ENCODE measurements at places on chromosomes 4 and X.

GRCh38 chr4:142567199-142567598, 278.9 kb downstream of the INPP4B start:
- no peak for DNase-seq

DNA sequence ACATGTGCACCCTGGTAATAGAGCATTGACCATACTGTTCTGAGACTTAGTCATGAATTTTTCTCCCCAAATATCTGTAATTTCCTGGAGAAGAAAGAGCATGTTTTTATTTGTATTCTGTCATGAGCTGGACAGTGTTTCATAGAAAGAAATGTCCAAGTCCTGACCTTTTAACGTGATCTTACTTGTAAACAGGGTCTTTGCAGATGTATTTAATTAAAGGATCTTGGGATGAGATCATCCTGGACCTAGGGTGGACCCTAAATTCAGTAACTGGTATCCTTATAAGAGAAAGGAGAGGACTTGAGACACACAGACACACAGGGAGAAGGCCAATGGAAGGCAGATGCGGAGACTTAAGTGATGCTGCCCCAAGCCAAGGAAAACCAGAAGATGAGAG, 3.6 kb downstream of the ADGRA3 start:
- no peak for DNase-seq

GRCh38 chrX:87621697-87622096, 104.1 kb downstream of the KLHL4 start:
- no peak for DNase-seq

- no peak for DNase-seq
Observed at GRCh38 chr4:53431052-53431451, 53.6 kb downstream of the FIP1L1 start.

GRCh38 chr4:68288393-68288740, 42.9 kb upstream of the TMPRSS11B start:
- DNase-seq, result no peak

- no peak for DNase-seq
Observed at GRCh38 chr4:6342530-6343293, 73.1 kb downstream of the WFS1 start.

DNA sequence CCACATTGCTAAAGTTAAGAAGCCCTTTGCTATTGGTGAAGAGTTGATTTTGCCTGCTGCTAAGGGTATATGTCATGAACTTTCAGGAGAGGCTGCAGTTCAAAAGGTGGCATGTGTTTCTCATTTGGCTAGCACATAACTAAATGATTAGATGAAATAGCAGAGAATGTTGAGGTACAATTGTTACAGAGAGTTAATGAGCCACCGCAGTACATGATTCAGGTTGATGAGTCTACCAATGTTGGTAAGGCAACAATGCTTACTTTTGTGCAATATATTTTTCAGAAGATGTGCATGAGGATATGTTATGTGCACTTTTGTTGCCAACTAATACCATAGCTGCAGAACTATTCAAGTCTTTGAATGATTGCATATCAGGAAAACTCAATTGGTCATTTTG, 21.1 kb upstream of the CXCL2 start:
- no peak for DNase-seq

GRCh38 chr4:147222906-147223305, 258.0 kb upstream of the EDNRA start:
- DNase-seq, result no peak

DNA sequence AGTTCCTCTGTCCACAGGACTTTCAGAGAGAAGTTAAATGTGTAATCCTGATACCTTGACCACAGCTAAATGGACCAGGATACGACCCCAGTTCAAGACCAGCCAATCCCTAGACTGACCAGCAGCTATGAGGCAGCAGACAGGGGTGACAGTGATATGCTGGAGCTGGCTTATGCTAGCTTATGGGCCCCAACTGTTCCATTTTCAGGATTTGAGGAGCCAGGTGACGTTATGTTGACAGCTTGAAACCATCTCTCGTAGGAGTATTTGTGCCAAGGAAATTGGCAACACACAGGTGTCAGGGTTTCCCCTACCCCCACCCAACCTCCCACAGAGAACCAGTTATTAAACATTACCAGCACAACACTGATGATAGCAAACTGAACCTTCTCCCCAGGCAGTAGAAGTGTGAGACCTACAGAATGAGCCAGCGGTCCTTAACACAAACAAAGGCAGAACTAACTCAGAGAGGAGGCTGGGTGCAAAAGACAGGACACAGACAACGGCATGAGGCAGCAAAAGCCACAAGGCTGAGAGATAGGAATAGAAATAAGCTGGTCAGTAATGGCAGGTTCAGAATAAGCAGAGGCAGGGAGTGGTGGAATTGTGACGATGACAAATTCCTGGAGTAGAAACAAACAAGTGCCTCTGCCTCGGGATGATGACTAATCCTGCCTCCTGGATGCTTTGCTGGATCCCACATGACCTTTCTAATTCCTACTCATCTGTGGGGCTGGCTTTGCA, 85.6 kb upstream of the CPEB2 start:
- peak; percentile 49 for DNase-seq
